Activated CD4-positive, alpha-beta T cell treated with anti-CD3 and anti-CD28 coated beads, Interleukin-2, amount 50 U/mL, for 48 hours (primary cell): ENCODE measurements at places on chromosomes 3 and 15.

DNA sequence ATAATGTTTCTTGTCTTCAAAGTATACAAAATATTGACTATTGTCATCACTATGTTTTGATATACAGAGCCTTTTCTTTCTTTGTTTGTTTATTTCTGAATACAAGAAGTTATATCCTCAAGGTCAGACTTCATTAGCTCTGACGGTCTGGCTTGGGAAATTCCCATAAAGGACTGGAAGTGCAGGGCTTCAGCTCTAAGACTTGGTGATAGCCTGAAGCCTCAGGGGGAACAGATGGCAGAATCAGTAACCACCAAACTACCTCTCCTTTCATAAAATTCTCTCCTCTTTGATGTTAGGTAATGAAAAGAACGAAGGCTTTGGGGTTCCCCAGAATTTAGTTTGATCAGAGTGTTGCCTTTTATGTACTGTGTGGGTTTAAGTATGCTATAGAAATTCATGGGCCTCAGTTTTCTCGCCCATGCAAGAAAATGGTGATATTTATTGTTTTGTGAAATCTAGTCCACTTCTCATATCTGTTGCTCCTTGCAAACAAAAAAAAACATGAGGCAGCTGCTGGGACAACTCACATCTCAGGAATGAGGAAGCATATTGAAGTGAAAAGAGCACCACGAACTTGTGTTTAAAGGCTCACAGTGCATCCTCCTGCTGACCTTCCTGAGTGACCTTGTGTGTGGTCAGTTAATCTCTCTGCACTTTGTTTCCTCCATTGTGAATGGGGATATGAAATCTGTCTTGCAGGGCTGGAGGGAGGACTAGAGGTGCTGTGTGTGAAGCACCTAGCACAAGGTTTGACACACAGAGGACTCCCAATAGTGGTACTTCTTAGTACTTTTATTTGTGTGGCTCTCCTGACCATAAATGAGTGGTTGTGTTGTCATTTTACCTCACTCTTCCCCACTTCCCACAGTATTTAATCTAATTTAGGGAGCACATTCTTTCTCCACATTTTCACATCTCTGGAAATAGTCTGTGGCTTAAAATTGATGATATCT lies 569.8 kb upstream of the IL12A start:
- no peak for DNase-seq

DNA sequence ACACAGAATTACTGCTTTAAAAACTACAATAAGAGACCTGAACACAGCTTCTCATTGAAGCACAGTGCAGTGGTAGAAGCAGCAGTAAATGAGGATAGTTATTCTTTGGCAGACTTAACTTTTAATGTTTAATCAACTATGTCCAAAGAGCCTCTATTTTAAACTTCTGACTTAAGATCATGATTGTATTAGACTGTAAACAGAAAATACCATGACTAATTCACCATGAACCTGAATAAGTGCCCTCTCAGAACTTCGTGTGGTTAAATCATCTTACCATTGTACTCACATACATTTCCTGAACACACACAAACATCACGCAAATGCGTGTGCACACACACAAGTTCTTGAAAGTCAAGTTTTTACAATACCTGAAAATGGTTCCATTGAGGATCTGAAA lies 13.9 kb downstream of the CEP152 start:
- DNase-seq, result no peak

DNA sequence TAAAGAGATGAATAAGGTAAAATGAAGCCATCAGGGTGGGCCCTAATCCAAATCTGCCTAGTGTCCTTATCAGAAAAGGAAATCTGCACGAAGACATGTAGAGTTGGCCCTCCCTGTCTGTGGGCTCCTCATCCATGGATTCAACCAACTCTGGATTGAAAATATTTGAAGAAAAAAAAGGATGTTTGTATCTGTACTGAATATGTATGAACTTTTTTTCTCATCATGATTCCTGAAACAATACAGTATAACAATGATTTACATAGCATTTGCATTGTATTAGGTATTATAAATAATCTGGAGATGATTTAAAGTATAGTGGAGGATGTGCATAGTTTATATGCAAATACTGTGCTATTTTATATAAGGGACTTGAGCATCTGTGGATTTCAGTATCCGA lies 59.0 kb upstream of the SMAD6 start:
- no peak for DNase-seq

DNA sequence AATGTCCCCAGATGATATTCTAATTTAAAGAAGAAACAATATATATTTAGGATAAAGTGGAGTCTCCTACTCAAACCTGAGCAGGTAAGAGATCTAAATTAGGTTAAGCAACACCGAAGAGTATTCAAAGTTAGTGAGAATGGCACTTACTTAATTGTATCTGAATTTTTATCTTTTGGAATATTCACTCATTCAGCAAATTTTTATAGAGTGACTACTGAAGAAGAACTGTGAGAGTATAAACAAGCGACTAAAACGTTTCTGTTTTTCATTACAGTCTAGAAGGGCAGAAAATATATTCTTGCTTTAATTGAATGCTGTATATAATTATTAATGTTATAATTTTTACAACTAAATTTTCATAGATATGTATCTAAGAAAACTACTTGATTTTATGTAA lies 567.7 kb upstream of the TBL1XR1 start:
- DNase-seq, result no peak

- DNase-seq, result no peak
Observed at GRCh38 chr15:80721476-80721875, 26.4 kb downstream of the ABHD17C start.

DNA sequence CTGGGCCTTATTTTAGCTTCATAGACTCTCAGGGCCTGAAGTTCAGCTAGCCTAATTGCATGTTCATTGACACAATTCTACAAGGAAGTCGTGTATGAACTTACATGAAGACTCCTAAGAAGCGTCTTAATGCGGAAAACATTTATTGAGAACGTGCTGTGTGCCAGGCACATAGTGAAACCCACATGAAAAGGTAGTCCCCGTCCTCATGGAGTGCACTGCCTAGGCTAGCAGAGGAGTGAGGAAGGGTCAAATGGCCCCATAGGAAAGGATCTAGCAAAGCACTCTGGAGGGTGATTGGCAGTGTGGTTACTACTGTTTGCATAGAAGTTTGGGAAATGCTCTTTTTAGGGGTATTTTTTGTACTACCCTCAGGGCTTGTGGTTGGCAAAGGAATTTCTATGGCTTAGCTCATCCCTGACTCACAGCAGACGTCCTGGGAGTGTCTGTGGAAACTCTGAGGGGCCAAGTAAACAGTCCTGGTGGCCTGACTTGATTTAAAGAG lies 854 bp upstream of the NPTN start:
- no peak for DNase-seq

DNA sequence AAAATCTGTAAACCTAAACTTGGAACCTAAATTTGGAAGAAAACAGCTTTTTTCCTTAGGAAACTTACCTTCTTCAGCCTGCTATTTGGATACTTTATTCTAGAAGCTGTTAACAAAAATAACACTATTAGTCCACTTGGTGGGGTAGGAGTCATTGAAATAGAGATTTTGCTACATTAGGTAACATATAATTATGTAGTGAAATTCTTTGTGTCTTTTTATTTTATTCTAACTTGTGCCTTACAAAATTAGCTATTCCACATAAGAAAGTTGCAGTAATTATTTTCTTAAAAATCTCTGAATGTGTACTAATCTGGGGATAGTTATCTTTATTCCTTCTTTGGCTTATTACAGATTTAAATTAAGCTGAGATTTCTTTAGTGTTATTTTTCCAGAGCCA lies 360.4 kb upstream of the ROBO2 start:
- DNase-seq, result no peak
